ENCODE measurements at places on chromosomes 5 and 9.
A peak's percentile ranks its signal among the peaks of the same experiment; 100 is the strongest.

GRCh38 chr9:88092797-88093331 lies 45.4 kb downstream of the SPATA31C2 start:
- peak; percentile 9 for DNase-seq

DNA sequence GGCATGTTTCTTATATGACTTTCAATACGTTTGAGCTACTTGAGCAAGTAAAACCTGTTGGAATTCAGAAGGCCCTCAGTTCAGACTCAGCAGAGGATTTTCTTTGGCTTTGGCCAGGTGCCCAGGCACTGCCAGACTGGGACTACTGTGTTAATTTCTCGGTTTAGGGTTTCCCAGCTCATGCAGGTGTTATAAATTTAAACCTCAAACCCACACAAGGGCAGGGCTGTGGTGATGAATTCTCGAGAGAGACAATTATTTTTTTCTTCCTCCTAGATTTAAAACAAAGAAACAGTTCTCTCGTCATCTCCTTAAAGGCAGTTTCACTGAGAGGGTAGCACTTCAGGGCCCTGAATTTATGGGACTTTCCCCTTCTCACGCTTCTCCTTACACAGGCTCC lies 406.0 kb upstream of the PIK3R1 start:
- no peak for DNase-seq

GRCh38 chr5:135707302-135707701 lies 127.2 kb upstream of the SLC25A48 start:
- no peak for DNase-seq

DNA sequence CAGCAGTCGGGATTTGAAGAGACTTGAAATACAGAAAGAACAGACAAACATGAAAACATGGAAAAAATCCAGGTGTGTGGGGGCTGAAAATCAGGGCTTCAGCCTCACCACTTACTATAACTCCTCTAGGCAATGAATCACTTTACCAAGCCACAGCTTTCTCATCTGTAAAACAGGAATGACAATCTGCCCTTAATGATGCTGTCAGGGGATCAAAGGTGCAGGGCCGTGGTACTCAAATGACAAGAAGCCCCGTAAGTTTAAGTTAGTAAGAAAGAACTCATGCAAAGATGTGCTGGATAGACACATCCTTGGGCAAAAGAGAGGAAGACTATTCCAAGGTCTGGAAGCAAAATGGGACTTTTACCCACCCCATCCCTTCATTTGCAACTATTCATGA lies 34.7 kb downstream of the FBXW2 start:
- no peak for DNase-seq

- DNase-seq: no peak
These were observed 5.1 kb upstream of the RAB14 start for GRCh38 chr9:121206516-121207370.

- DNase-seq: no peak
These were observed 270.0 kb upstream of the TLE4 start for GRCh38 chr9:79301551-79302391.

- no peak for DNase-seq
These were observed 29.2 kb upstream of the GLRA1 start for GRCh38 chr5:151953833-151954232.

- no peak for DNase-seq
These were observed 3.3 kb downstream of the TMEM268 start for GRCh38 chr9:114614373-114614772.

DNA sequence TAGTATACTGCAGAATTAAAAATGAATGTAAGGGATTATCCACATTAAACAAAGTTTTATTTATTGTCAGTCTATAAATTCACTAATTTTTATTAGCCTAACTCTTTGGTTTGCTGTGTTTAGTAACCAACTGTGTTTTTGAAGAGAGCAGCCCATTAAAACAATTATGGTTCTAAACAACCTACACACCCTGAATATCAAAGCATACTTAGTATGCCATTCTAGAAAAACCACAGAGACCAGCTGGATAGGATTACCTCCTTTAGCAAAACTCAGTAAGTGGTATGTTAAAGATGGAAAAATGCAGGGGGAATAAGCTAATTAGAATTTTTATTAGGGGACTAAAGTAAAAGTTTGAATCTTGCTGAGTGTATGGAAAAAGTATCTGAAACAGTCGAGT lies 1981.7 kb upstream of the NUDT12 start:
- no peak for DNase-seq

- DNase-seq: no peak
These were observed 548.8 kb downstream of the EFNA5 start for GRCh38 chr5:107121793-107122519.

GRCh38 chr9:133665096-133665495 lies 28.9 kb downstream of the DBH start:
- no peak for DNase-seq

DNA sequence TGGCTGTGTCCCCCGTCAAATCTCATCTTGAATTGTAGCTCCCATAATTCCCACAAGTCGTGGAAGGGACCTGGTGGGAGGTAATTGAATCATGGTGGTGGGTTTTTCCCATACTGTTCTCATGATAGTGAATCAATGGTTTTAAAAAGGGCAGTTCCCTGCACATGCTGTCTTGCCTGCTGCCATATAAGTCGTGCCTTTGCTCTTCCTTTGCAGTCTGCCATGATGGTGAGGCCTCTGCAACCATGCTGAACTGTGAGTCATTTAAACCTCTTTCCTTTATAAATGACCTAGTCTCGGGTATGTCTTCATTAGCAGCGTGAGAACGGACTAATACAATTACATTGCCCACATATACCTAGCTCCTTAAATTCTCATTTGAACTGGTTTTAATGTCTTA lies 353.0 kb upstream of the KLF4 start:
- peak; percentile 34 for DNase-seq

DNA sequence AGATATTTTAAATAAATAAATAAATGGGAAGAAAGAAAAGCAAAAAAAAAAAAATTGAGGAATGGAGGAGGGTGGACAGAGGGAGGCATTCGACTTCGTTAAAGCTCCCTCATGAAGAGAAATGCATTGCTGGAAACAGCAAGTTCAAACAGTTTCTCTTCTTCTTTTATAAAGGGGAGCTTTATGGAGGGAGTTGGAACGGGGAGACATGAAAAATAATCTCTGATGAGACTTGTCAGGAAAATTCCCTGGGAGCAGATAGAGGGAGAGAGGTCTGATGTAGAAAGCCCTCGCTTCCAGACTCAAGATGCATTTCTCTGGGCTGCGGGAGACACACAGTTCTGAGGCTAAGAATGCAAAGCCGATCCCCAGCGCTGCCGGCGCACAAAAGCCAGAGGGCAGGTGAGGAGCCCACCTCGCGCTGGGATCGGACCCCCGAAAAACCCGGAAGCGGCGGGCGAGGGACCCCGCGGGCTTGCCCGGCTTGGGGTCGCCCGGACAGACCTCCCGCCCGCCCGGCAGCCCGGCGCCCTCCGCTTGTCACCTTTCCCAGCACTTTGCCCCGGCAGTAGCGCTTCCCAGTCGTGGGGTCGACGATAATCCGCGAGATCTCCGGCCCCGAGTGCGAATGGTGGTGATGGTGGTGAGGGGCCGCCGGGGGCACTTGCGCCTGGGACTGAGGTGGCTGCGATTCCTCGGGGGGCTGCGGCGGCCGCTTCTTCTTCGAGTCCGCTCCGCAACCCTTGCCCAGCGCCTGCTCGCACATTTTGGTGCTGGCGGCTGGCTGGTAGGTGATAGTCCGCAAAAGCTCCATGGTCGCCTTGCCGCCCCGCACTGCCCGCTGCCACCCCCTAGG lies 512 bp downstream of the PLK2 start:
- DNase-seq: peak; percentile 27

DNA sequence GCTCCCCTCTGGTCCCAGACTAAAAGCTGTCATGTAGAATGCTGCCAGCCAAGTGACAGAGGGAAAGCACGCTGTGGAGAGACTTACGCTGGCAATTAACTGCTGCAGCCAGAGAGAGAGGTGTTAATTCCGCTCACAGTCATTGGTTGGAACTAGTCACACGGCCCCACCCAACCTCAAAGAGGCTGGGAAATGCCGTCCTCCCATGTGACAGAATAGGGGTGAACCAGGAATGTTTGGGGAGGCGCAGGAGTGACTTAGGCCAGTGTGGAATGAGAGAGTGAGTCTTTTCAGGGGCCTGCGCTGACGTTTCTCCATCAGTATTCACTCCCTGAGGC lies 87.6 kb downstream of the AMBP start:
- DNase-seq: no peak

DNA sequence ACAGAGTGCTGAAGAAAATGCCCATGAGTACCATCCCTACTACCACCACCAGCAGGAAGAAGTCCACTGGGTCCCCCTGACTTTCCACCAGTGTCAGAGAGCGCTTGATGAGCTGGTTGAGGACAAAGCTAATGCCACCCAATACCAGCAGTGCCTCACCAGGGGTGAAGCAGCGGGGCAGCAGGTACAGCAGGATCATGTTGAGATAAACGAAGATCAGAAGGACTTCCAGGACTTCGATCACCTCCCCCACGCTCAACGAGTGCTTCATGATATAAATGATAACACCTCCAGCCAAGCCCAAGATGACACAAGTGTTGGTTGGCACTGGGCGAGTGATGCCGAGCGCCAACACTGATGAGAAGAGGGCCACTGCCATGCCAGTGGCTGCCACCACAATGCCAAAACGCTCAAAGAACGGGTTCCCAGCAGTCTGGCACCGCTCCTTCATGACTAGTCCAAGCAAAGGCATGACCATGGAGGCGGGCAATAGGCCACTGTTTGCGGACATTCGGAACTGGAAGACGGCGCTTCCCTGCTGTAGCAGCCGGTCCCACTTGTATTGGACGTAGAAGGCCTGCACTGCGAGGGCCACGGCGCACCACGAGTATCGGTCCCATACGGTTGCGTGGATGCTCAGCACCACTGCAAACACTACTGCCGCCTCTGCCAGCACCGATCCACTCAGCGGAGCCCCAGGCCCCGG lies 679 bp downstream of the DOLK start:
- DNase-seq: no peak

DNA sequence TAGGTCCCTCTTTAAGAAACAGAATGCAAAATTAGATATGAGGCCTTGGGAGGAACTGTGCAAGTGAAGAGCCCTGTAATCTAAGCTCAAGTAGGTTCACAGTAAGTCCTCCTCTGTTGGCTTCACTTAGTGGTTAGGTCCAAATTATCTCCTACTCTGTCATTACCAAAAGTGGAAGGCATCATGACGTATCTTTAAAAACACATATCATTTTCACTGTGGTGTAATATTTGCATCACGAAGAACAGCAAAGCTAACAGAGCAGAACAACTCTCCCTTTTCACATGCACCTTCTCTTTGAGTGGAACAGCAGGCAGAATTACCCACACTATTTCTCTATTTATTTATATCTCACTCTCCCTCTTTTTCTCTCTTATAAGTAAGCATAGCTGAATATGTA lies 240.5 kb upstream of the CCNH start:
- no peak for DNase-seq

GRCh38 chr9:124286292-124286931 lies 28.7 kb downstream of the NEK6 start:
- DNase-seq: no peak

GRCh38 chr5:5198135-5198534 lies 58.0 kb downstream of the ADAMTS16 start:
- no peak for DNase-seq

GRCh38 chr9:71514344-71514975 lies 253.9 kb downstream of the CEMIP2 start:
- no peak for DNase-seq

DNA sequence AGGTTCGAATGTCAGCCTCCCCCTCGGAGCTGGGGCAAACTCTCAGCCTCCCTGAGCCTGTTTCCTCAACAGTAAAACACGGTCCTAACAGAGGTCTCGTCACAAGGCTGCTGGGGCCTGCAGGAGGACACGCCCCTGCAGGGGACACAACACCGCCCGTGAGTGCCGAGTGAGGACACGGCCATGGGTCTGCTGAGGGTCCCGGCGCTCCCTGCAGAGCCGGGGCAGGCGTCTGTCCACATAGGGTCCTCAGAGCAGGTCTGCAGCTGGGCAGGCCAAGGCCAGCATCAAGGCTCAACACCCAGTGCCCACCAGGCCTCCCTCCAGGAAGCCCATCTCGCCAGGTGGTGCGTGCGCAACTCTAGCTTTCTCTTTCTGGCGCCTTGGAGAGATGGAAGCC lies 125.2 kb downstream of the VAV2 start:
- DNase-seq: no peak

- no peak for DNase-seq
These were observed at the start of gene FAM221B for GRCh38 chr9:35828716-35829083. Gene FAM221B, minus strand, starts transcription at chr9:35828732. Its CDS starts 2,571 bp downstream, at chr9:35826161.

- no peak for DNase-seq
These were observed 110.1 kb downstream of the SLIT3 start for GRCh38 chr5:169190849-169191248.

DNA sequence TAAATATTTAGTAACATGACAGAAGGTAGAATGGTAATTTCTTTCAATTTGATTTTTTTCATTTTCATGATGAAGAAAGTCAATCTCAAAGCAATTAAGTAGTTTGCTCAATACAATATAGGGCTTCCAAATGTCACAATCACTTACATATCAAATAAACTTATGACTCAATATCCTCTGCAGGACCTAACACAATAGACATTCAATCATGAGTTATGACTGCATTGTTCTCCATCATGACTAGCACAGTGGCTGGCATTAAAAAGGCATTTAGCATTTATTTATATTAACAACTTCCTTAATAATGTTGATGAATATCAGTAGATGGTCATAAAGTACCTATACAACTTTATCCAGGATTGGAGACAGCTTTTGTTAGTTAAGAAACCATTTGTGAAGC lies 1499.6 kb downstream of the EFNA5 start:
- DNase-seq: no peak

- DNase-seq: no peak
These were observed 79.9 kb downstream of the RGS3 start for GRCh38 chr9:113543296-113543981.

GRCh38 chr5:107578051-107578635 lies 92.6 kb downstream of the EFNA5 start:
- DNase-seq: no peak

DNA sequence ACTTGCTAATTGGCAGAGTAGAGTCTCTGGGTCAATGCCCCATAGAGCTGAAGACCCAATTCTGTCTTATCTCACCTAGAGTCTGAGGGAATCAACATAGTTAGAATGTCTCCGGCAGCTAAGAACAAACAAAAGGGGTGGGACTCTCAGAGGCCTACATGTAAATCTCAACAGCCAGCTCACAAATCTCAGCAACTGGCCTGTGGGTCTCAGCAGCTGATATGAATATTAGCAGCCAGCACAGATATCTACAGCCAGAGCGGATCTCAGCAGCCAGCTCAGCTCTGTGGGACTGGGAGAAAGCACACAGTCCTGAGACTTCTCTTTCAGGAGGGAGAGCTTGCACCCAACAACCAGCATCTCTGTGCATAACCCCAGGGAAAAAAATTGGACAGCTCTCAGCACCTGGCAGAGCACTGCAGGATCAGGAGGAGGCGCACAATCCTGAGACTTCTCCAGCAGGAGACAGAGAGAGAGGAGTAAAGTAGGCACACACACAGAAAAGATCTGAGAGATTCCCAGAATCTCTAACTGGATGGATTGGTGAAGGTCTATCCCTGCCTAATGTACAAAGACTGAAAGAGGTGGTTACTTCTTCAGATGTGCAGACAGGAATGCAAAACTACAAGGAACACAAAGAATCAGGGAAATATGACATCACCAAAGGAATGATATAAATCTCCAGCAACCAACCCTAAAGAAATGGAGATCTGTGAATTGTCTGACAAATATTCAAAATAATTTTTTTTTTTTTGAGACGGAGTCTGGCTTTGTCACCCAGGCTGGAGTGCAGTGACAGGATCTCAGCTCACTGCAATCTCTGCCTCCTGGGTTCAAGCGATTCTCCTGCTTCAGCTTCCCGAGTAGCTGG lies 29.2 kb downstream of the KLF4 start:
- no peak for DNase-seq

- no peak for DNase-seq
These were observed 89.9 kb downstream of the PAM start for GRCh38 chr5:102845041-102845440.

- DNase-seq: no peak
These were observed 2.7 kb upstream of the ITK start for GRCh38 chr5:157177953-157178352.

All from inflammatory macrophage treated with lipopolysaccharide for 1 hour (primary cell).